Mesothelial cell of epicardium (in vitro differentiated cells): ENCODE measurements at places on chromosomes 1 and 21. TPM values are rescaled to one million over a fixed set of nuclear protein-coding genes. Genes with fewer than 3 reads are reported as not detected.

DNA sequence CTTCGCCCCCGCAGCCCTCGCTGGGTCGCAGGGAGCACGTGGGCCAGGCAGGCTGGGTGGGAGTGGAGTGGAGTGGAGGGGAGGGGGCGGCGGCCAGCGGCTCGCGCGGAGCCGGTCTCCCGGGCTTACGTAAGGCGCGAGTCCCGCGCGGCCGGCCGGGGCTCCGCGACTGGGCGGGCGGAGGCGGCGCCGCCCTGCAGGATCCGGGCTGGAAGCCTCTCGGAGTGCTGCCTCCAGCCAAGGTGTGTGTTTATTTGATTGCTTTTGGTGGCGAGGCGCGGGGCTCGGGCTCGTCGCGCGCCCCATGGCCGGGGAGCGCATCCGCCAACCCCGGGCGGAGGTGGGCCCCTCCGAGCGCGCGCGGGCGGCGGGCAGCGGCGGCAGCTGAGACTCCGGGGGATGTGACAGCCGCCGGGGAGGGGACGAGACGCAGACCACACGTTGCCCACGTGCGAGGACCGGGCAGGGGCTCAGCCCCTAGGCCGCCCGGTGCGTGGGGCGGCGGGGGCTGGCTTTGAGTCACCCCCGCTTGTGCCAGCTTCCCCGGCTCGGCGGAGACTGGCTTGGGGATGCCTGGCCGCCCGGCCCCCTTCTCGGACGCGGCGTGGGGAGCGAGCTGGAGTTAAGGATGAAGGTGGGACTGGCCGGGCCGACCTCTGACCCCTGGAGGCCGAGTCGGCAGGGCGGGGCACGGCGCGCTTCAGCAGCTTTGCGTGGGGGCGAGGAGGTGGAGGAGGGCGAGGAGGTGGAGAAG is 402 bp upstream of the AK4 start:
- H3K27ac ChIP-seq = no peak overlapping the region
- H3K4me3 ChIP-seq = peak overlapping the region; percentile 74
- peaks cover 14% of the 10 kb centered on the region for H3K4me1 ChIP-seq
- H3K36me3 ChIP-seq = no peaks in the 10 kb centered on the region
- DNase-seq = peak; percentile 62

- H3K36me3 ChIP-seq = no peaks in the 10 kb centered on the region
- DNase-seq = peak; percentile 43
- H3K4me3 ChIP-seq = peak overlapping the region; percentile 77
- H3K27me3 ChIP-seq = no peaks in the 10 kb centered on the region
- H3K4me1 ChIP-seq = peaks cover 36% of the 10 kb centered on the region
- peak overlapping the region; percentile 94 for H3K27ac ChIP-seq
Observed at GRCh38 chr1:238485057-238485911, 594.6 kb upstream of the ZP4 start.

- no peak overlapping the region for H3K4me3 ChIP-seq
- H3K27ac ChIP-seq = no peak overlapping the region
- no peak for DNase-seq
- peaks cover 20% of the 10 kb centered on the region for H3K27me3 ChIP-seq
Observed at GRCh38 chr1:57986432-57986831, 560.1 kb downstream of the OMA1 start.

DNA sequence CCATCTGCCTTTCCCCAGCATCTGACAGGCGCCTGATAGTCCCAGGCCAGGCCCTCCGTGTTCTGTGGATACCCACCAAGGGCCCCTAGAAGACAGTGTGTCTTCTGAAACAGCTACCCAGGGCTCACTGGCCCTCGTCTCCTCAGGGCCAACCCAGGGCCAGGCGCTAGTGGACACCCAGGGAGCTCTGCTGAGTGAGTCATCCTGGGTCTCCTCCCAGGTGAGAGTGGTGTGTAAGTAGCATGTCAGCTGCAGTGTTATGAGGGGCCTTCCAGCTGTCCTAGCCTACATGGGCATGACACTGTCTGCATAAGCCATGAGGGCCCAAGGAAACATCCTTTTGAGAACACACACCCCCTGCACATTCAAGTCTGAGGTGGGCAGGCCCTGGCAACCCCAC is 36.7 kb downstream of the CHD5 start:
- H3K27ac ChIP-seq = no peak overlapping the region
- H3K4me1 ChIP-seq = peaks cover 2% of the 10 kb centered on the region
- H3K36me3 ChIP-seq = no peaks in the 10 kb centered on the region
- no peak for DNase-seq

DNA sequence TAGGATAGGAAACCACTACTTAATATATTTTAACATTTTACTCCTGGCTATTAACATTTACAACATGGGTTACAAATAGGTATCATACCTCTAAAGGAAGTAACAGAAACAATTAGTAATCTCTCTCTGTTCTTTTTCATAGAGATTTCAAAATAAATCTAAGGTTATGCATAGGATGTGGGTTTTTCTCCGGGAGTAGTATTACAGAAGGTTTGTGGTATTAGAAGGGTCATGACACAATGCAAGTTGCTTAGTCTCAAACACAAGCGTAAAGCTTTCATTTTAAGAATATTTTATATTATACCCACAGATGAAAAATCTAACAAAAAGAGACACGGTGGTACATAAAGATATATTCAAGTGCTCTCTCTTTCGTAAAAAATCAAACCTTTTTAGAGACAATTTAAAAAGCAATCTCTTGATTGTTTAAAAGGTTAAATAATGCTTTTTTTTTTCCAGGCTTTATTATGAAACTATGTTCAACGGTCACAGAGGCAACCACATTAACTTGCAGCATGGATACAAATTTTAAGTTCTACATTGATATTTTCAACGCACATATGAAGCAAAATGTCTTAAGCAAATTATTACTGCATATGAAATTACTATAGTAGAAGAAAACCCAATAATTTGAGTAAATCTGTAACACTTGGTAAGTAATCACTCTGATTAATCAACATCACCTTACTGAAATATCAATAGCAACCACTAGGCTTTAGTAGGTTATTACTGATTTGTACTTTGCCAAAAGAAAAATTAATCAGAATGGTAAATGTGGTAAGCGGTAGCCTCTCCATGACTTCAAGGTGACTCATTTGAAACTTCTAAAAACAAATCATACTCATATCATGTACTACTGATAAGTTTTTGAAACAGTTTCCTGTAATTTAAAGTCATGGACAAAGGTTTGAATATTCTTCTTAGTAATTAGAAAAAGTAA is 97.4 kb upstream of the GFI1 start:
- H3K4me1 ChIP-seq = no peaks in the 10 kb centered on the region
- H3K36me3 ChIP-seq = peaks cover 13% of the 10 kb centered on the region
- H3K27ac ChIP-seq = no peak overlapping the region
- H3K27me3 ChIP-seq = no peaks in the 10 kb centered on the region

DNA sequence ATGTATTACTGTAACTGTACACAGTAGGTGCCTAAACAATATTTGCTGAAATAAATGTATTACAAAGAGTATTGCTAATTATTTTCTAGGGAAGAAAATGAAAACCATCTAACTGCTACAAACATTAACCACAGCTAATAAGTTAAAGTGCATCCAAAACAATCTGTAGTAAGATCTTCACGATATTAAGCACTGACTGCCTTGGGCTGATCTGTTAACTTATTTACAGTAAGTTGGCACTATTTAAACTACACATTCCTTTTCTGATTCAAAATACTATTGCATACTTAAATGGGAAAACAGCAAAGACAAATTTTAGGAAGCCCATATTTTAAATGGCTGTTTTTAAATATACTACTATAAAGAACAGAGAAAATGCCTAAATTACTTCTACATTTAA is 4.5 kb downstream of the EYA3 start:
- no peaks in the 10 kb centered on the region for H3K36me3 ChIP-seq
- H3K27ac ChIP-seq = no peak overlapping the region
- no peaks in the 10 kb centered on the region for H3K27me3 ChIP-seq
- no peak overlapping the region for H3K4me3 ChIP-seq
- DNase-seq = no peak

GRCh38 chr1:78236716-78237115 is 190.9 kb downstream of the GIPC2 start:
- no peaks in the 10 kb centered on the region for H3K36me3 ChIP-seq
- no peak overlapping the region for H3K27ac ChIP-seq
- DNase-seq = no peak

- no peak overlapping the region for H3K4me3 ChIP-seq
- no peaks in the 10 kb centered on the region for H3K27me3 ChIP-seq
- peaks cover 9% of the 10 kb centered on the region for H3K4me1 ChIP-seq
- DNase-seq = no peak
Observed at GRCh38 chr21:37181059-37181458, 86.1 kb downstream of the VPS26C start.

GRCh38 chr1:224267925-224268324 is 62.0 kb downstream of the NVL start:
- peaks cover 2% of the 10 kb centered on the region for H3K4me1 ChIP-seq
- H3K4me3 ChIP-seq = no peak overlapping the region
- H3K36me3 ChIP-seq = peaks cover 20% of the 10 kb centered on the region
- peak overlapping the region; percentile 21 for H3K27ac ChIP-seq
- H3K27me3 ChIP-seq = no peaks in the 10 kb centered on the region

GRCh38 chr21:36567216-36567885 is 87.4 kb upstream of the CLDN14 start:
- no peak for DNase-seq
- peaks cover 41% of the 10 kb centered on the region for H3K27me3 ChIP-seq
- no peaks in the 10 kb centered on the region for H3K36me3 ChIP-seq

Gene SELENBP1
- total RNA-seq = 51.1 to 58.5 TPM (median 53.3 TPM) in 3 replicates

Gene CD84
- total RNA-seq = not detected in 3 replicates
